Thoracic aorta endothelial cell (primary cell): ENCODE measurements at places on chromosomes 6 and 20. TPM values are rescaled to one million over a fixed set of nuclear protein-coding genes. Genes with fewer than 3 reads are reported as not detected.

Gene ZNF334
- total RNA-seq, result 0.13 and 0.14 TPM in 2 replicates

Gene LAMA2
- 3.9 and 5.8 TPM in 2 replicates for total RNA-seq

Gene DDX43
- total RNA-seq, result 0.66 and 0.72 TPM in 2 replicates

Gene PCK1
- not detected in 2 replicates for total RNA-seq

Gene CDH26
- total RNA-seq, result 0.07 TPM in 1 of 2 replicates, not detected in the other

Gene SEMG2
- not detected in 2 replicates for total RNA-seq

Gene SFT2D1
- total RNA-seq, result 20.2 and 29.4 TPM in 2 replicates

Gene ID4
- total RNA-seq, result 0.07 and 0.13 TPM in 2 replicates
